ACHN (cell line): ENCODE measurements at places on chromosomes 5 and 9.

GRCh38 chr9:137070906-137071275 is 534 bp upstream of the SAPCD2 start:
- no peak for DNase-seq

- no peak for DNase-seq
Observed at GRCh38 chr9:5326187-5326586, 13.5 kb downstream of the RLN1 start.

DNA sequence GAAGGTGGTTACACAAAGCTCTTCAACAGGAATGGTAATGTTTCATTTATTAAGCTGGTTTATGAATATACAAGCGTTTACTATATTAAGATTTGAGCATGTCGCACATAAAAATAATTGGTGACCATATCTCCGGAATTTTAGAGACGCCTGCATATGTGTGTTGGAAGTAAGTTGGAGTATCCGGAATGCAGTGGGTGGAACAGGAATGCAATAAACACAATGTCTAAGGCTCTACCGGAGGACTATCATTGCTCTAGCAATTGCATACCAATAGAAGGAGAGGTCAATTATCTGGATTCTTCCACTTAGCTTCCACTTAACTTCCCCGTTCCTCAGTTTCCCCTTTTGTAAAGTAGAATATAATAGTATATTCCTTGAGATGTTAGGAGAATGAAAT is 1.1 kb upstream of the CEP78 start:
- no peak for DNase-seq

DNA sequence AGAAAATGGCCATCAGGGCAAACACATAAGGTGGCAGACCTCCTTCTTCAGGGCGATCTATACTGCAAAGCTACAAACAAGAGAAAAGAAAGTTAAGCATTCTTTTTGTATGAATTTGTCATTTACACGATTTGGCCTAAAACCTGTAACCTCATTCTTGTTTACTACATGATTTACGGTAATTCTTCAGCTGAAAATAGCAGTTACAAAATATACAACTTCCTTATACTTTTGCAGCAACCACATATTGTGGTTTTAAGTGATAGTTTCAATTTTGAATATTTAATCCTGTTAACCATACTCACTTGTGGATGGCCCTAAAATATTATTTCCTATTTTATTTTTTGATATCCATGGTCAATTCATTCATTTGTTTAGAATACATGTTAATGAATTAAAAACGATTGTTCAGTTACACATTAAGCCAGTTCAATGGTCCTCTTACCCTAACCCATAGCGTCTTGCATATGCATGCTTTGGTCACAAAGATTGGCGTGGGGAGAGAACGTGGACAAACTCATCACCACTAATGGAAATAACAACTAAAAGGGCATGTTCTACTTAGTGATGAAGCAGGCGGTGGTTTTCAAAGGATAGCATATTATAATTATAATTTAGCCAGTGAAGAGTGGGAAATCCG is 16.6 kb downstream of the TUT7 start:
- no peak for DNase-seq

GRCh38 chr9:122949696-122950095 is 8.9 kb downstream of the RABGAP1 start:
- DNase-seq: no peak

- no peak for DNase-seq
Observed at GRCh38 chr9:107932601-107933000, 443.0 kb upstream of the KLF4 start.

DNA sequence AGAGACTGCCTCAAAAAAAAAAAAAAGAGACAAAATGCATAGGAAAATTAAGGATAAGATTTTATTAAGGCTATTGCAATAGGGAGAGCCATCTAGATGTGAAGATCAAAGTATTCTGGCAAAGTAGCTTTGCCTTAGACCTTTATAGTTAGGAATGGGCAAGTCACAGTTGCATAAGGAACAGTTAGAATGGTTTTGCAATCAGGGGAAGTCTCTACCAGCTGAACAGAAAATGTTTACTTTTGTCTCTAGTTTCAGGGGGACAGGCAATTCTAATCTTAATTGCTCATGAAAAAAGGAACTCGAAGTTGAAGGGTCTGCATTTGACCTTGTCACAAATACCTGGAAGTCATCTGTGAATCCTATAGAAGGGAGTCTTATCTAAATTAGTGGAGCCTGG is 13.1 kb upstream of the ATP6V1G1 start:
- no peak for DNase-seq

- DNase-seq: no peak
Observed at GRCh38 chr5:151694035-151694485, 7.3 kb upstream of the SPARC start.

GRCh38 chr9:16112116-16112515 is 559.3 kb downstream of the CCDC171 start:
- DNase-seq: no peak

DNA sequence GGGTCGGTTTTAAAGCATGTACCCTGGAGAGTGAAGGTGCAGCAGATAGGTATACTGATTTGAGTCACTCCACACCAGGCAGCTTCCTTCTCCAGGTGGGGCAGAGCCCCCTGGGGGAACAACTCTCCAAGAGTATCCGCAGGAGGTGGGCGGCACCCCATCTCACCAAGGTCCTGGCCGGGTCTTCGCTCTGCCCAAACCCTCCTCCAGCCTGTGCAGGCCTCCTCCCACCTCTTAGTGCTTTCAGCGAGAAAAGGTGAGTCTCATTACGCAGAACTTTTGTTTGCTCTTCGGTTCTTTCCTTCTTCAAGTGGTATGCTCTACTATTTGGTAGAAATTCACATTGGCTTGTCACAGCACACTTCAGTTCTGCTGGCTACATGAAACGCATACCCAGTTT is 13.7 kb downstream of the SPACA9 start:
- no peak for DNase-seq

DNA sequence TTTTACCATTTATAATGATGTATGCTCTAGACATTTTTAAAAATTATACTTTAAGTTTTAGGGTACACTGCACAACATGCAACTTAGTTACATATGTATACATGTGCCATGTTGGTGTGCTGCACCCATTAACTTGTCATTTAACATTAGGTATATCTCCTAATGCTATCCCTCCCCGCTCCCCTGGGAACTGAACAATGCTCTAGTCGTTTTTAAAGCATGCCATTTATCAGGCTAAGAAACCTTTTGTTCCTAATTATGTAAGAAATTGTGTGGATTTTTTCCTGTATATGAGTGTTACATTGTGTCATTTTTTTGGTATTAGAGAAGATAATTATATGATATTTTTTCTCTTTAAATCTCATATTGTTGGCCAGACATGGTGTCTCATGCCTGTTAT is 72.8 kb upstream of the SGCD start:
- DNase-seq: no peak
